Stimulated activated CD4-positive, alpha-beta T cell treated with anti-CD3 and anti-CD28 coated beads, Interleukin-2, amount 100 ng/mL, for 24 hours (primary cell): ENCODE measurements at places on chromosomes 12 and 14.

DNA sequence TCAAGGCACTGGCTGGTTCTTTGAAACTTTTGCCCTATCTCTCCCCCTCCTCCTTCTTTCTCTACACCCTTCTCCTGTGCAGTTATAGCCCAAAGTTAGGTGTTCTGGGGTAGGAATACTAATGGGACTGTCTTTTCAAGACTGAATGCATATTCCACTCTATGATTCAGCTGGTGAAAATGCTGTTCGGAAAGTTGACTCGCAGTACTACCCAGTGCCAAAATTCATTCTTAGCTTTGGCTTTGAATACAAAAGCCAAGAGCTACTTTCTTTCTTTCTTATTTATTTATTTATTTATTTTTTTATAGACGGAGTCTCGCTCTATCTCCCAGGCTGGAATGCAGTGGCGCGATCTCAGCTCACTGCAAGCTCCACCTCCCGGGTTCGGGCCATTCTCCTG, 249.2 kb downstream of the ETNK1 start:
- DNase-seq = no peak

DNA sequence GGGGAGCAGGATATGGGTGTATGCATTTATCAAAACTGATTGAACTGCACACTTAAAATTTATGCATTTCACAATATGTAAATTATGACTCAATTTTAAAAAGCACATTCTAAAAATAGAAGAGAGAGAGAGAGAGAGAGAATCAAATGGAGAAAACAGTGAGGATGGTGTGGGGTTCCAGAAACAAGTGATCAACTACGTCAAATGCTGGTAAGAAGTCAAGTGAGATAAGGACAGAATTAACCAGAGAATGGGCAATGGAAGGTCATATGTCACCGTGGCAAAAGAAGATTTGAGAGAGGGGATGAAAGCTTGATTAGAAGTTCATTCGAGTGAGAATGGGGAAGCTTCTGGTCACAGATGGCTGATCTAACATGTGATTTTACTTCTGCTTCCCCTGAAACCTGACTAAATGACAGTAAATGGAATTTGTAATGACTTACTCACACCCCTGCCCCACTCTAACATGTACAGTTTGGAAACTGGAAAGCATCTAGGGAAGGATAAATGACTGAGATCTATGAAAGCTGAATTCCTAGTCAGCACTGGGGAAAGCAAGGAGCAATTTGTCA, 276.5 kb upstream of the AMIGO2 start:
- no peak for DNase-seq

DNA sequence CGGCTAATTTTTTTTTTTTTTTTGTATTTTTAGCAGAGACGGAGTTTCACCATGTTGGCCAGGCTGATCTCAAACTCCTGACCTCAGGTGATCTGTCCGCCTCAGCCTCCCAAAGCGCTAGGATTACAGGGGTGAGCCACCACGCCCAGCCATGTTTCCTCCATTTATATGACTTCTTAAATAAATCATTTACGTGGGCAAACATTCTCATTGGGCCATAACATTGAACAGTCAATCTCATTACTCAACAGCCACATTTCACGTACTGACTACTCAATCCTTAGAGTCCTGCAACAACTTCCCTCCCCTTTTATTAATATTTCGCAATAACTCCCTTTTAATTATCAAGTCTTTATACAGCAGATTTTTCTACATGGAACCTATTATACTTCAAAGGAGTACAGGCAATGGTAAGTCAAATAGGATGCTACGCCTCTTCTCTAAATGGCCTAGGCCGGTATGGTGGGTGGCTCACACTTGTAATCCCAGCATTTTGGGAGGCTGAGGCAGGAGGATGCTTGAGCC, 7.4 kb upstream of the CSRNP2 start:
- DNase-seq = no peak

GRCh38 chr12:9084417-9084816, 31.3 kb downstream of the A2M start:
- no peak for DNase-seq

GRCh38 chr12:6215120-6215807, 15.1 kb downstream of the CD9 start:
- DNase-seq = no peak

GRCh38 chr12:25434515-25434914, 118.6 kb downstream of the LMNTD1 start:
- no peak for DNase-seq

DNA sequence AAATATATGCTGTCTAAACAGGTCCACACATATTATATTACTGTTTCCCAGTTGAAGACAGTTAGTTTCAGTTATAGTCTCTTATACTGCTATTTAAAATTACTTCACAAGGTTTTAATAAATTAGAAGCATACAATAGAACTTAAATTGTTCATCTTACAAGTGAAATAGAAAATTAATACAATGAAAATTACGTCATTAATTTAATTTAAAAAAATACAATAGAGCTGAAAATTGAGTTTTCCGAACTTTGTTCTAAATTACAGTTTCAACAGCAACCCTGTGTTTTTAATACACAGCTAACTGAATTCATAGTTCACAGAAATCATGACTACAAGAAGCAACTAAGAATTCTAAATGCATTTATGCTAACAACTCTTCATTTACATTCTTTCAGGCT, 525.7 kb upstream of the FOXG1 start:
- DNase-seq = no peak

- DNase-seq = no peak
These were observed 249.2 kb downstream of the PAWR start for GRCh38 chr12:79441534-79441933.
